NCI-H187 (cell line): ENCODE measurements at places on chromosomes 16 and 17.

DNA sequence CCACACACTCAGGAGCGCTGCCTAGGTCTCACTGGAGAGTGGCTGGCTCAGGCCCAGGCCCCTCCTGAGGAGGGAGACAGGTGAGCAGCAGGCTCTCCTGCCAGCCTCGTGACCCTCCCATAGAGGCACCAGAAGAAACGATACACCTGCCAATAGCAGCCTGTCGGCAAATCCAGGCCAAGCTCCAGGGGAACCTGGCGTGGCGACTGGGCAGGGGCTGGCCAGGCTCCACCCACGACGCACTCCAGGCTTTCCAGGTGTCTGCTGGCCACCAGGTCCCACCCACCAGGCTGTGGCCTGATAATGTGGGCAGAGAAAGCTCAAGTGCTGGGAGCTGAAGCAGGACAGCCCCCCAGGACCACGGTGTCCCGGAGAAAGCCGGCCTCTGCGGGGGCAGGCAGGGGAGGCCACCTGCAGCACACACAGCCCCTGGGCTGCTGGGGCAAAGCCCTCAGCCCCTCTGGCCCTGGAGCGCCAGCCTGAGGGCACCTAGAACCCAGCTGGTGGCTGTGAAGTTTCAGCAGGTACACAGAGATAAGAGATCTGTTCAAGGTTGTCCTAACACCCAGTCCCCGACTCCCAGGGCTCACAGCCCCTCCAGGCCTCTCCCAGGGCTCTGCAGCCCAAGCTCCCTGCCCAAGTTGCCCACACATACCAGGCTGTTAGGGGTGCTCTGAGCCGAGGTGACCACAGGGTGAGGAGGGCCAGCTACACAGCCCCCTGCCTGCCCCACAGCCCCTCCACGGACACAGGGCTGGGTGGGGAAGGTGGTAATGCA is 2.4 kb downstream of the PGAP6 start:
- DNase-seq = peak; percentile 96

DNA sequence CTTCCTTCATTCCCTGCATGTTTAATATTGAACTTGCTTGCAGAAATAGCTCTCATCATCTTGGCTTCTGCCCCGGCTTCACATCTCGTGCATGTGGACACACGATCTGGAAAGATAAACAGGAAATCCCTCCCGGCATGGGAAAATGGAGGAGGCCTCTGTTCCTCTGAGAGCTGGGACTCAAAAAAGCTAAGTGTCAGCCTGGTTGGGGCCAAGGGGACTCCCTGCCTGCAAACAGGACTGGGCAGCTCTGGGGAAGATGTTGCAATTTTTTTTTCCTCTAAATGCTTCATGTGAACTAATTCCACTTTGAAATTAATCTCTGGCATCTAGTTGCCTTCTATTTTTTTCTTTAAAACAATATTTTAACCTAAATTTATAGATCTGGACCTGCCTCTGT is 24.8 kb downstream of the ITPRIPL2 start:
- no peak for DNase-seq

- no peak for DNase-seq
Observed at GRCh38 chr16:20216591-20217217, 110.6 kb downstream of the GP2 start.

DNA sequence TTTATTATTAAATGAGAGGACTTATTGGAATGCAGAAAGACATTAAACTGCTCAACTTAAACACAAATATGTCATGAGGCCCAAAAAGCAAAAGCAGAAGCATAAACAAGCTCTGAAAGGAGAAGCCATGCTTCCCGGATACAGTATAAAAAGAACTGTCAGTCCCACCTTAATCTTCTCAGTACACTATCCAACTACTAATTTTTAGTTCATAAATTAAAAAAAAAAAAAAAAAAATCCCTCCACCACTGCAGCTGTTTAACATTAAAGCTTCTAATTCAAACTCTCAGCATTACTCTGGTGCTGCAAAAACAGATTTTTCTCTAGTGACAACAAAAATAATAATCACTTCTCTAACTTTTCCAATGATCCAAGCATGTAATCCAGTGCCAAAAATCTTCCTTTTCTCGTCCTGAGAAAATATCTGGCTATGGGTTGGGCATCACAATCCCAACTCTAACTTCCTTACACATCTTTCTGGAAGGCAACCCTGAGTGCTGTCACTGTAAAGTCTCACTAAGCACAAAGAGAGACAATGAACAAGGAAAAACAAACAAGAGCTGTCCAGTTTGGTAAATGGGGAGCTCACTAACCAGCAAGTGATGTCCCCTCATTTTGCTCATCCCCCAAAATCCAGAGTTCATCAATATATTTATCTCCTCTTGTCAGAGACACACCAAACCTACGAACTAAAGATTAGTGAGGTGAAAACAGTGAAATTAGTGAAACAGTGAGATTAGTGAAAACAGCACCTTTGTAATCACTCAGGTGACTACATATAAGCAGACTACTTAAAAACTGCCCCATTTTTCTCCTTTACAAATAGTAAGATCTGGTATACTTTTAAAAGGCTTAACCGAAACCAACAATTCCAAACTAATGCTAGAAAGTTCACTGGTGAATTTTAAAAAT is 5.5 kb downstream of the USP32 start:
- no peak for DNase-seq

DNA sequence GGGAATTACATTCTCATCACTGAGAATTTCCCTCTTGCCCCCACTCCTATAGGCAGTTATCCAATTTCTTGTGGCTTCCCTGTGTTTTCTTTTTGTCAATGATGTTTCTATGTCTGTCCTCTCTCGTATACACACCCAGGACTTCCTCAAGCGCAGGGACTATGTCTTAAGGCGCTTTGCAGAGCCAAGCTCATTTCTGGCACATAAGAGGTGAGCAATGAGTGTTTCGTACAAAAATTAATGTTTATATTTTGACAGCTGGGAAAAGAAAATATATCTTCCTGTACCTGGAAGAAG is 947 bp downstream of the DDX42 start:
- DNase-seq = no peak
